Stimulated activated CD8-positive, alpha-beta memory T cell treated with anti-CD3 and anti-CD28 coated beads, Interleukin-15, amount 100 ng/mL, for 24 hours (primary cell): ENCODE measurements at places on chromosomes 7 and 10.

DNA sequence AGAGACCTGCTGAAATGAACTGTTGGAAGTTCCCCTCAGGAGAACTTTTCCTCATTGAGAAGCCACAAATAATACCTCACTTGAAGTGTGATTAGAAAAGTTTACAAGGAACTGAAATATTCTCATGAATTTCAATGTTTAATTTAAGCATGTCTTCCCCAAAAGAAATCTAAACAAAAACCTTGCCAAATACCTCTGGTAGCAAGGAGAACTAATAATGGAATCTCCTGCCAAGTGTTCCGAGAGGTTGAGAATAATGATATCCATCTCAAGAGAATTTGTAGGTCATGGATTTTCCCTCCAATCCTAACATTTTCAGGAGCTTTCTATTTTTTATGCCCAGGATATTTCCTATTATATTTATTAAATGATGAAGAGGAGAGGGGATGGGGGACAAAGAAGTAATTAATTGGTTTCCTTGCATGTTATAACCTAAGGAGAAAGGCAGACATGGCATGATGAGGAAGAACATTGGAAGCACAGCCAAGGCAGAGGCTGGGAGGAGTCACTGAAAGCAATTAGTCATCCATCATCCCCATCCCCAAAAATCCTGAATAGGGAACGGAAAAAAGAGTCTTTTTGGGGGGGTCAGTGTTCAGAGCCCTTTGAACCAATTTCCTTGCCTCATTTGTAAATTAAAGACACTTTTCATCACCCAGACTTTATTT, 93.6 kb upstream of the IL6 start:
- no peak for DNase-seq

GRCh38 chr7:107813524-107813923, 10.5 kb upstream of the SLC26A3 start:
- DNase-seq = no peak

DNA sequence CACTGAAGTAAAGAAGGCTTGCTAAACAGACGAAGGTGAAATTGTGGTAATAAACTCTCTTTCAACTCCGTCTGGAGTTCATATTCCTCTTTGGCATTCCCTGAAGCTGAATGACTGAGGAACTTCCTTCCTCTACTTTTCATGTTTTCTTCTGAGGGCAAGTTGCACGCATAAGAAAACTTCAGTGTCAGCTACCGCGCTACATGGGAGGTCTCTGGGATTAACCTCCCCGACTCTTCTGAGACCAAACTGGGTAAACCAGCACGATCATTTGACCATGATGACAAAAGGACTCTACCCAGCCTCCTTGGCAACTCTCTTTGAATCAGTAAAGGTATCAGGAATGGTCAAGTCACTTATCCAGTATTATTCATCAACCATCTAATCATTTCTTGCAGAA, 44.7 kb downstream of the RHOBTB1 start:
- DNase-seq = no peak

GRCh38 chr10:352476-353235, 217.4 kb downstream of the ZMYND11 start:
- DNase-seq = no peak

- no peak for DNase-seq
Measured at GRCh38 chr7:121273467-121274167, 55.2 kb upstream of the WNT16 start.

- DNase-seq = no peak
Measured at GRCh38 chr10:75652146-75652740, 220.8 kb downstream of the LRMDA start.

- DNase-seq = no peak
Measured at GRCh38 chr7:152313831-152314604, 121.8 kb downstream of the KMT2C start.
